ENCODE measurements at places on chromosomes 2 and 18.

GRCh38 chr2:48045613-48046012, 139.3 kb upstream of the FBXO11 start:
- no peak for DNase-seq

GRCh38 chr18:23108496-23108895, 26.8 kb upstream of the CABLES1 start:
- DNase-seq, result no peak

DNA sequence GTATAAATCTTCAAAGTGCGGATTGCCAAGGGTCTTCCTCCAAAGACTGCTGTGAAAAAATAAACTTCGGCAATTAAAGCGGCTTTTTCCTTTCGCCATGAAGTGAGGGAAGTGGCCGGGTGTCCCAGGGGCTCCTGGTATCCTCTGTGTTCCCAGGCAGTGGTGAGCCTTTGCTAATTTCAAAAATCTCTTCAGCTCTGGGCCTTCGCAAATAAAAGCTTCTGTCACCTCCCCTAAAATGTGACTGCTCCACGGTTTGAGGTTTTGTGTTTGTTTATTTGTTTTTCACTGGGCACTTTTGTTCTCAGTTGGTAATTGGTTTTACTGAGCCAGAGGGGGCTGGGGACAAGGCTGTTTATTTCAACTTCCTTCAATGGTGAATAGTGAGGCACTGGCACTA, 270.1 kb upstream of the POU3F3 start:
- DNase-seq, result no peak

- no peak for DNase-seq
Measured at GRCh38 chr18:44552706-44553105, 128.0 kb upstream of the SETBP1 start.

DNA sequence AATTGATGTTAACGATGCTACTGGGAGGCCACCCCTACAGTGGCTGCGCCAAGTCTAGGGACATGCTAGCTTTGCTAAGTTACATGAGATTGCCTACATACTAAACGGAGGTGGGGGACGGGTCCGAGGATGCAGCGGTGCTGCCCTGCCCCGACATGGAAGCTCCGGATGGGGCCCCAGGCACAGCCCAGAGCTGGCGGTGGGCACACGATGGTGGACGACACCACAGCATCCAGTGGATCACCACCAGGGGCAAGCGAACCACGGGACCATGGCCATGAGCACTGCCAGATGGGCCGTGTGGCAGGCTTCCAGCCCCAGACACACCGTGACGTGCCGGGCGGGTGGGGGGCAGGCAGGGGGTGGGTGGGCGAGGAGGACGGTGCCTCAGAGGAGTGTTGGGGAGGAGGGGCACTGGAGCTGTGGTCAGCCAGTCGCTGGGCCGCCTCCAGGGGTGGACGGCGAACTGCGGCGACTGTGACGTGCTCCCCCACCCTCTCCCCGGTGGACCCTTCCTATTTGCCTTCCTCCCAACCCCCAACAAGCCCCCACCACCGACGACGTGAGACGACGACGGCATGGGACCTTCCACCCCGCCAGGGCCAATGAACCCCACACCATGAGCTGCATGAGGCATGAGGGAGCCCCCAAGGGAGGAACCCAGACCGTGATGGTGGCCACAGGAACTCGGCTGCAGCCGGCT, 90.6 kb upstream of the ANKRD30BL start:
- no peak for DNase-seq

DNA sequence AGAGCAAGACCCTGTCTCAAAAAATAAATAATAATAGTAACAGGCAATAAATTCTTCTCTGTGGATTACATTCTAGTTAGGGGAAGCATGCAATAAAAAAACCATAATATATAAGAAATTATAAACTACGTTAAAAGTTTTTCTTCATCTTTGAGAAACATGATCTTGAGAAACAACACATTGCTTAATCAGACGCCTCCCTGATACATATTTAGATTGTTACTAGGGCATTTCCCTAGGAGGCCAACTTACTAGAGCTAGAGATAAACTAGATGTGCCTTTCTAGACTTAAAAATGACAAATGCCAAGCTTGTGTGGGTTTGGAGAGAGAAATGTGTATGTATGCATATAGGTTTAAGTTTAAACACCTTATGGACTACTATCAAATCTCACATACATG, 76.3 kb upstream of the GALNT5 start:
- DNase-seq, result no peak

- DNase-seq, result no peak
Measured at GRCh38 chr2:101297383-101297782, 11.1 kb downstream of the RNF149 start.

GRCh38 chr2:38301340-38301968, 75.6 kb downstream of the ATL2 start:
- DNase-seq, result no peak
